GF-D8 (cell line): ENCODE measurements at places on chromosomes 2 and 18.

DNA sequence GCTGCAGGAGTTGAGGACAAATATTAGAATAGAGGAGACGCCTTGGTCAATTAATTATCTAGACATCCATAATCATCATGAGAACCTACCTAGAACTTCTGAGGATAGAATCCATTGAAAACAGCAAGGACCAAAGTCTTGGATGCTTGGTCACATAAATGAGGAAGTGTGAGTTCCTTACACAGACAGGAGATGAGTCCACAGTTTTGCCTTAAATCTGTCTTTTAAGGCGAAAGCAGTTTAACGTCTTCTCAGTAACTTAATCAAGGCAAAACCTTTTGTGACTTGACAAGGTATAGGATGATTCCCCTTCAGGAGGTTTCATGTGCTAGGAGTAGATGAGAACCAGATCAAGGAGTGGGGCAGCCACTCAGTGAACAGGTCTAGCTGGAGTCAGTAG lies 1783.2 kb upstream of the CELF4 start:
- no peak for DNase-seq

DNA sequence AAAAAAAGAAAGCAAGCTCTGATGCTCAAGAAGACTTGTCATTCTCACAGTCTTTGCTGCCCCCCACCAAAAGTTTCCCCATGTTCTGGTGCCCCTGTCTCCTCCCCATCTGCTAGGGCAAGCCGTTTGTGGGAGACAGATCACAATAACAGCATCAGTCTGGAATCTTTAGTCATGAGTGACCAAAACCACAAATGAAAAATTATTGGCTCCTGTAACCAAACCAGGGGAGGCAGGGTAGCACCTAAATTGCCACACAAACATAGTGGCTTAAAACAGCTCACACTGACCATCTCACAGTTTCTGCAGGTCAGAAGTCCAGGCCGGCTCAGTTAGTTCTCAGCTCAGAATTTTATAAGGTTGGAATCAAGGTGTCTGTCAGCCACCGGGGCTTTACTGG lies 9.1 kb upstream of the B3GNT7 start:
- DNase-seq, result no peak

DNA sequence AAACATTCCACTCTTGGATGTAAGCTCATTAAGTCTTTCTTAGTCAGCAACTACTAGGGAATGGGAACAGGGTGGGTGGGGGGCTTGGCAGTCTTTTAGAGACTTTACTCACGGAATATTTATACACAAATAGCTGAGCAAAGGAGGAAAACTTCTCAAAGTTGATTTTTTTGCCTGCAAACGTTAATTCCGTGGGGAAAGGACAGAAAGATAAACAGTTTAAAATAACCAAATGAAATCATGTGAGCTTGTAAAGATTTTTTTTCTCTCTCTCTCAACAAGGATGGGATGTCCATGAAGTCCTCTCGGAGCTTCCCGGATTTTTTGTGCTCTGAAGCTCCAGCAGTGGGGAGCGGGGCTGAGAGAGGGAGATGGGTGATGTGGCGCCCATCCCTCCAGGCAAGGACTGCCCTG lies 32.2 kb upstream of the MAT2A start:
- no peak for DNase-seq

DNA sequence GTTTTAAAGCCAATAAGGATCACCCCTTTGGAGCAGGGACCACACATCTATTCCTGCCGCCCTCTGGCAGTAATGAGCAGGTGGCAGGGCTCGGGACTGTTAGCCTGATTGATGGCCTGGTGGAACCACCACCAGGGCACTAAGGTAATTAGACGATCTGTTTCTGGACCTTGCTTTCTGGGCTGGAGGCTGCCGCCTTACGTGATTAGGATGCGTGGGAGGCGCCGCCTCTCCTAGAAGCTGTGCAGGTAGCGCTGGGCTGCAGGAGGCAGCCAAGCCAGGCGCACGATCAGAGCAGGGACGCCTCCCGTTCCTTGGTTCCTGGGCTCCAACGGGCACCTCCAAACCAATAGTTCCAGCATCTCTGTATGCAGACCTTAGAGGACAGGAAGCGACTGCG lies 242.6 kb upstream of the RAB12 start:
- no peak for DNase-seq

DNA sequence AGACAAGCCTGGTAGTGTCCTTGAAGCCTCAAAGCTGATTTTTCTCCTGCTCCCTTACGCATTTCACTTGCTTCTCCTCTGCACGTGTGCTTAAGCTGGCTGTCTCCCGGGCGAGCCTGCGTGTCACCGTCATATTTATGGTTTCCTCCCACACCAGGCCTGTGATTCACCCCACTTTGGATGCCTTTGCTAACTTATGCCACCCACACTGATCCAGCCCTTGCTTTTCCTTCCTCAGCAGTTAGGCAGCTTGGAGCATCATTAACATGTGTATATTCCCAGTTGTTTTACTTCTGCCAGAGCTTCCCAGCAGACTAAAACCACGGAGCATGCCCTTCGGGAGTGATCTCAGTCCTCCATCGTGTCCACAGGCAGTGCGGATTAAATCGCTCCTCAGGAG lies 2.2 kb downstream of the ST3GAL5 start:
- no peak for DNase-seq

DNA sequence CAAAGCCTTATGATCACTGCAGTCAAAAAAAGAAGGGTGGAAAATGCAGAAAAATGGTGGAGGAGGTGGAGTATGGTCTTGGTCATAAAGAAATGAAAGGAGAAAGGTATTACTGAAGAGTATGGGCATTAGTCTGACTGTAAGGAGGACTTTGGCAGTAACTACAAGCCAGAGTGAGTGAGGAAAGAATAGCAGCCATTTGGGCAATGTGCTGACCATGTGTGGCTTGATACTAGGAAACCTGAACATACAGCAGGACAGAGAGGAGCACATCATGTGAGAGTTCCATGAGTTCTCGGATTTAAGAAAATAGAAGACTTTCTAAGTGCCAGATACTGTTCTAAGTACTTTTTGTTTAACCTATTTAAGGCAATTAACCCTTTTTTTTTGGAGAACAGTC lies 8.5 kb downstream of the DTNA start:
- no peak for DNase-seq

DNA sequence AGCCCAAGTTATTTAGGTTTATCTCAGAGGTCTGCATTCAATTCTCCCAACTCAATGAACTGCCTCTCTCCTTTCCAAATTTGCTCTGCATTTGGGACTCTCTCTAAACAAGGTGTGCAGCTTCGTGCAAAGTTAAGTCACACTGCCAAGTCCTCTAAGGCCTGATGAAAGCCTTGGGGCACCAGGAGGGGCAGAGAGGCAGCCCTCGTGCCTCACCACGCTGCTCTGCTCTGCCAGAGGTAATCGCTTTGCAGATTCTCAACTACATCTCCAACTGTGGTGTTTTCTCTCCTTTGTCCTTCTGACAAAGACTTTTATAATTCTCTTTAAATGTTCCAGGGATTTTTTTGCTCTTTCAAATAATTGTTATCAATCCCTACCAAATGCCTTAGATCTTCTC lies 283.0 kb downstream of the MEIS1 start:
- DNase-seq, result no peak

DNA sequence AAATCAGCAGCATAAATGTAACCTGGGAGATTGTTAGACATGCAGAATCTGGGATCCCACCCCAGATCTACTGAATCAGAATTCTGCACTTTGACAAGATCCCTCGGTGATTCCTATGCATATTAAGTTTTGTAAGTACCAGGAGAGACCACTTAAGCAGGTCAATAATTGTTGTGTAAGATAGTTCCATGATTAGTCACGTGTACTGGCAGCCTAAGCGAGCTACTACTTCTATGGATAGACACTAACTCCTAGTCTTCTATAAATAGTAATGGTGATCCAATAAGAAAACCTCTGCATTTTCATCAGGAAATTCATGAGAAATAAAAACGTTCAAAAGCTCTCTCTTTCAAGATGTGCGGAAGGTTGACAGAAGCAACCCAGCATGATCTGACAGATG lies 988.2 kb upstream of the CHAC2 start:
- DNase-seq, result no peak

DNA sequence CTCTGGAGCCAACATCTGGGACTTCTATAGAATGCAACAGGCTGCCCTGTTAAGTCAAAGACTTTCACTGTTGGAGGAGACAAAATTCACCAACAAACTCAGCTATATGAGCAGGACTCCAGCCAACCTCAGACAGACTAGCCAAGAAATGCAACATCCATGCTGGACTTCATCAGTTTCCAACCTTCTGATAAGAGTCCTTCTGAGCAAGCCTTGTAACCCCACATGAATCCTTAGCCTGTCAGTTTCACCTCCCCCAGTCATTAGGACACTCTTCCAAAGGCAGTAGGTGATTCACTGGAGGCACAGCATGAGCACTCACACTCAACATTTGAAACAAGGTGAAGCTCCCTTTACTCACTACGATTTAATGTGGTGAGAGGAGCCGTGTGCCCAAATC lies 5.8 kb downstream of the TBC1D8 start:
- DNase-seq, result no peak

DNA sequence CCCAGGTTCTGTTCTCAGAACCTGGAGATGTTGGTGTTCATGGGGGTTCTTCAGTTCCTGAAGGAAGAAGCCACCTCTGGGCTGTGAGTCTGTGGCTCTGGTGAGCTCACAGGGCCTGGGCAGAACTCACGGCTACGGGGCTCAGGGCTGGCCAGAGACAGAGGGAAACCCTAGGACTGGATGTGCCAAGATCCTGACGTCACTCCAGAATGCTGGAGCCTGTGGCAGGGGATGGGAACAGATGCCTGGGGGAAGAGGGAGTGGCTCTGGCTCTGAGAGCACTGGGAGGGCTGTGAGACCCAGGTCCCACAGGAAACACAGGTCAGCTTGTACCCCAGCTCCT lies at the start of gene OTOF:
Gene OTOF, minus strand, starts transcription at position 214 of the 343 bp plus-strand sequence.
- DNase-seq, result no peak

DNA sequence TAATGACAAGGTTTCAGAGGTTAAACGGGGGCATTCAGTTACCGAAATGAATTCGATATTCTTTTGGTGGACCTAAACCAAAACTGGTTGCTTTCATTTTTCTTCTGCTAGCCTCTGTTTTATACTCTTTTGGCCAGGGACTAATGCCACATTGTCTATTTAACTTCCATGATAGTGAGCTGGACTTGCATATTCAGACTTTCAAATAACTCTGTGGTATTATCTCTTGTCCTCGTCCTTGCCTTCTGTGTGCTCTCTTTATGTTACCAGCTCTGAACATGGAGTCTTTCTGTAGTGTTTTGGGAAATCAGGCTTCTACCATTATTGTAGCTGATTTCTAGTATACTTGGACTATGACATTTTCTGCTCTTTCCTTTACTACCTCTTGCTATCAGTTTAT lies 75.1 kb downstream of the CCDC102B start:
- DNase-seq, result no peak

- DNase-seq, result no peak
These were observed 55.3 kb downstream of the NXPH2 start for GRCh38 chr2:138724729-138725459.

GRCh38 chr2:84906900-84907714 lies 1.7 kb downstream of the TMSB10 start:
- DNase-seq, result peak; percentile 10

- DNase-seq, result no peak
These were observed 67.3 kb upstream of the SNTG2 start for GRCh38 chr2:883260-883802.

DNA sequence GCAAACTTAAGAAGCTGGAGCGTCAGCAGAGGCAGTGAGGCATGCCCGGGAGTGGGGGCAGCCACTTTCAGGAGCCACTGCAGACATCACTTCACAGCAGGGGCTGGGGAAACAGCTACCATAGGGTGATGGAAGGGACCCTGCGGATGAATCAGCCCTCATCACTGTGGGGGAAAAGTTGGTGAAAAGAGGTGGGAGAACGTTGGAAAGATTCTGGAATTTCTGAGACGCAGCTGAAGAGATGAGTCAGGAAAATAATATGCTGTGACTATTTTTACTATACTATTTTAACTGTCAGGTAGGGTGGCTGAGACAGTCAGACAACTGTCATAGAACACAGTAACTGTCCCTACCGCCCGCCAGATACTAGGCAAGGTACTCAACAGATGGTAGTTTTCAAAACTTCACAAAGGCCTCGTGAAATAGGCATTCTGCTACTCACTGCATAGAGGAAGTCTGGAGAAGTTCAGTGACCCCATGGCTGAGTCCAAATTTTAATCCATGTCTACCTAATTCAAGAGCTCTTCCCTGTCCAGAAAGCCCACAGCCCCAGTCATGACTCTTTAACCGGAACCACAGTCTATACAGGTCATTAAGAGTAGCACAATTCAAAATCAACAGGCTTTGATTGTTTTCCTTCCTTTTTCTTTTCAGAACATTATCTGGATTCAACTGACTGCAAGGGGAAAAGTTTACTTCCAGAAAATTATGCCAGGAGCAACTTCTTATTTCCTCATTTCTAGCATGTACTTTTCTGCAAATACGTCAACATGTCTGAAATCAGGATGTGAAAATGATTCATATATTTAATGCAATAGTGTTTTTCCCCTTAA lies 39.3 kb upstream of the EPB41L3 start:
- no peak for DNase-seq

DNA sequence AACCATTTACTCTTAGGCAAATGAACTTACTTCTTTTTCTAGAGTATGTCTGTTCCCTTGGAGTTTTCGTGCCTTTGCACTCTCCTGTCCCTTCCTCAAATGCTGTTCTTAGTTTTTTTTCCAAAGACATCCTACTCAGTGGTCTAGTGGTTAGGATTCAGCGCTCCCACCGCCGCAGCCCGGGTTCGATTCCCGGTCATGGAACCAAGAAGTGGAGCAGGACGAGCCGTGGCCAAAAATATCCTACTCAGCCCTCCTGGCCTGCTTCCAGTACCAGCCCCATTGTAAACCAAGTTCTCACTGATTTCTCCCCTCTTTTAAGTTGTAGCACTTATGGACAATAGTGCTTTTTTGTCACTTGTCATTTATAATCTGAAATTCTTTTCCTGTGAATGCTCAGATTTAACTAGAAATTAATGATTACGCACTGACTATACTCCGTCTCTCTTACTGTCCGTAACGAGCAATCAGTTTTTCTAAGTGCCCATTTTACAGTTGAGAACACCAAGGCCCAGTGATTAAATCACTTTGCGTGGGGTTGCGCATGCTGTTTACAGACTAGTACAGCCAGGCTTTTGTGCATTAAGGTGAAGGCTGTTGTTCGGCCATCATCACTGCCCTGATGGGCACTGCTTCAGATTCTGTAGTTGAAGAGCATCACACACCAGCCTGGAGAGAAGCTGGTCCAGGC lies 17.9 kb downstream of the GREB1 start:
- DNase-seq, result no peak

DNA sequence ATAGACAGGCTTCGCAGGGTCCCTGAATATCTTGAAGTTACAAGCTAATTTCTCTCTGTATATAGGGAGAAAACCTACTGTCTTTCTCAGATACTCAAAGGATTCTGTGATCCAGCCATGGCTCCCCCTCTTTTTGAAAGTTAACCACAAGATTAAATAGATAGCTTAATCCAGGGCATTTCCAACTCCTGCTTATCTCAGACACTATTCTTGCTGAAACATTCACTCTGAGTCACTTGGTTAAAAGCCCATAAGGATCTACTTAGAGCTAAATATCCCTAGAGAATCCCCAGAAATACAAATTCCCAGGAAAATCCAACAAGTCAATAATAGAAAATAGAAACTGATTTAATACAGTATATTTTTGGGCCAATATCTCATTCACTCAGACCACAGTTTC lies 179.1 kb upstream of the LYPD1 start:
- DNase-seq, result no peak
